Activated naive CD8-positive, alpha-beta T cell treated with anti-CD3 and anti-CD28 coated beads, Interleukin-2, amount 50 U/mL, for 24 hours (primary cell): ENCODE measurements at places on chromosomes 6 and 20.
A peak's percentile ranks its signal among the peaks of the same experiment; 100 is the strongest.

DNA sequence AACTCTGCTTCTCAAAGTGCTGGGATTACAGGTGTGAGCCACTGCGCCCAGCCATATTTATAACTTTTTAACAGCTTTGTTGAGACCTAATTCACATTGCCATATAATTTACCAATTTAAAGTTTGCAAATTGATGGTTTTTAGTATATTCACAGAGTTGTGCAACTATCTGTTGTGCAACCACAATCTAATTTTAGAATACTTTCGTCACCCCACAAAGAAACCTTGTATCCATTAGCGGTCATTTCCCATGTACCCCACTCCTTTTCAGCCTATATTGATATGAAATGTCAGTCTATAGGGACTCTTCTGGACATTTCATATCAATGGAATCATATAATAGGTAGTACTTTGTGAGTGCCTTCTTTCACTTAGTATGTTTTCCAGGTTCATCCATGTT, 55.8 kb downstream of the FOXO3 start:
- DNase-seq: no peak

DNA sequence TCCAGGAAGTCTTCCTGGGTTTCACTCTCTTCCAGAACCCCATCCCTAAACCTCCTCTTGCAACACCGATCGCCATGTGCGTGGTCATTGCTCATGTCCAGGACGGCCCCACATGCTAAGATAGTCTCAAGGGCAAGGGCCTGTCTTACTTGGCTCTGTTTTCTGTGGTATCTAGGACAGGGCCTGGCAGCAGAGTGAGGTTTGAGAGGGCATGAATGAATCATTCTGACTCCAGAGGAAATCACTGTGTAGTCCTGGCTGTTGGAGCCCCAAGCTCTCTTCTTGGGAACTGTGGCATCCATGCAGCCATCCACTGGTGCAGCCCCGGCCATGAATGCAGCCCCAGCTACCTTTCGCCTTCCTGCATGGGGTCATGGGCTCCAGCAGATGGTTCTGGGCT, 12.4 kb downstream of the SIRPA start:
- no peak for DNase-seq

GRCh38 chr6:49713346-49713745, at the start of gene CRISP2:
Gene CRISP2 (minus strand): TSS chr6:49713543. CDS start chr6:49709196, 4,347 bp downstream.
- DNase-seq: no peak

DNA sequence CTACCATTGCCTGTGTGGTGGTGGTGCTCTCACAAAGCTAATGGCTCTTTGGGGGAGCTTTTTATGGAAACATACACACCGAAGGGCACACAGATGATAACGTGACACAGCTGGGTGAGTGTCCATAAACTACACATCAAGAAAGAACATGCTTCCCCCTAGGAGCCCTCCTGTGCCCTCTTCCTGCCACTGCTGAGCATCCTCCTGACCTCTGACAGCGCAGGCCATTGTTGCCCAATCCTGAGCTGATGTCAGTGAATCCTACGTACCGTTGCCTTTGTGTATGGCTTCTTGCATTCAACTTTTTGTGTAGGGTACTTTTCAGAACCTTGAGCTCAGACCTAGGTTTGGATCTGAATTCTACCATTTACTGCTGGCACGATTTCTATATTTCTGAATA, 65.8 kb upstream of the SLC22A1 start:
- DNase-seq: no peak

DNA sequence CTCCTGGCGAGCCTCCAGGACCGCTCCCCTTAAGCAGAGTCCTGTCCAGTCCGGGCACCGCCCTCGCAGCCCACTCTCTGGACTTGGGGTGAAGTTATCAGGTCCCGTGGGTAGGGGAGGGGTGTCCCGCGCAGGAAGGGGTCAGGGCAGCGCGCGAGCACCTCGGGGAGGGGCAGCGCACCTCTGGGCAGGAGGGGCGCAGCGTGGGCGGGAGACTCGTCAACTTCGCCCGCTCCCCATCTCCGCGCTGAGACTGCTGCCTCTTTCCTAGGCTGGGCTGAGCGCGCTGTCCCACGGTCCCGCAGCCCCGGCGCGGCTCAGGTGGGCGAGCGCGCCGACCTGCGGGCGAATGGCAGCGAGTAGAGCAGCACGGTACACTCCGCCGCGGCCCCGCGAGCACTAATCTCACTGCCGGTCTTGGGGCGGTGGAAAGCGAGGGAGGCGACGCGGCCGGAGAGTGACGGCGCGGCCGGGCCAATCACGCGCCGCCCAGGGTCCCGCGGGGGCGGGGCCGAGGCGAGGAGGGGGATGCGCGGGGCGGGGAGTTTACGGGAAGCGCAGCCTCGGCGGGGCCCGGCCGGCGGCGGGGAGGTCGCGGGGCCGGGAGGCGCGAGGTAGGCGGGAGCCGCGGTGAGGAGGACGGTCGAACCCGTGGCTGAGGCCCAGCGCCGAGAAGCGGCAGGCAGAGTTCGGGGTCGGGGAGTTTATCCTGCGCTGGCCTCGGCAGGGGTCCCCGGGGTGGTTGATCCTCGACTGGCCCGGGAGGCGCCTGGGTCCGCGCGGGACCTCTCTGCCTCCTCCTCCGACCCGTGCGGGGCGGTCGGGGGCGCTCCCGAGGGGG, at the start of gene MAN1A1:
Gene MAN1A1, minus strand, starts transcription at position 401 of the 841 bp plus-strand sequence. CDS start 696 bp downstream, outside the sequence.
- DNase-seq: peak; percentile 92

DNA sequence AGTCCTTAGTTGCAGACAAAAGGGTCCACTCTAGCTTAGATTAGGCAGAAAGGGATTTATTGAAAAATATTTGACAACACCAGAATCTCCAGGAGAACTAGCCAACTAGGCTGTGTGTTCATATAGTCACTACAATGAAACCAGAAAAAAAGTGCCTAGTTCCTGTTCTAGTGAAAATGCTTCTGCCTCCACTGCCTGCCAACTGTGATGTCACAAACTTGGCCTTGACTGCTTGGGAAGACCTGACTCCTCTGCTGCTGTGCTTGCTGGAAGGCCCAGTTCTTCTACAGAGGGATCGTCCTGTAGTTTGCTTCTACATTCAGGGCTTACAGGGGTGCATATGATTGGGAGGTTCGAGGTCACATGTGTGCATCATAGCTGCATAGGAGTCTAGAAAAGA, 40.3 kb upstream of the XRN2 start:
- no peak for DNase-seq

GRCh38 chr20:51959066-51959542, 156.8 kb upstream of the SALL4 start:
- no peak for DNase-seq

DNA sequence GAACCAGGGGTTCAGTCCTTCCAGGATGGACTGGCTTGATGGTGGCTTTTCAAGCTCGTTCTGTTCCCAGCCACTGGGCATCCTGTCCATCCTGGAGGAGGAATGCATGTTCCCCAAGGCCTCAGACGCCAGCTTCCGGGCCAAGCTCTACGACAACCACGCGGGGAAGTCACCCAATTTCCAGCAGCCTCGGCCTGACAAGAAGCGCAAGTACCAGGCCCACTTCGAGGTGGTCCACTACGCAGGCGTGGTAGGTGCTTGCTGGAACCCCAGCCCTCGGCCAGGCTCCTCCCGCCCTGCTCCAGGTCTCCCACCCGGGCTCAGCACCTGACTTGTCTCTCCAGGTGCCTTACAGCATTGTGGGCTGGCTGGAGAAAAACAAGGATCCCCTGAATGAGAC, 34.0 kb downstream of the MYH7B start:
- DNase-seq: no peak

- DNase-seq: no peak
These were observed 16.2 kb downstream of the ADGRB3 start for GRCh38 chr6:68651011-68651985.

DNA sequence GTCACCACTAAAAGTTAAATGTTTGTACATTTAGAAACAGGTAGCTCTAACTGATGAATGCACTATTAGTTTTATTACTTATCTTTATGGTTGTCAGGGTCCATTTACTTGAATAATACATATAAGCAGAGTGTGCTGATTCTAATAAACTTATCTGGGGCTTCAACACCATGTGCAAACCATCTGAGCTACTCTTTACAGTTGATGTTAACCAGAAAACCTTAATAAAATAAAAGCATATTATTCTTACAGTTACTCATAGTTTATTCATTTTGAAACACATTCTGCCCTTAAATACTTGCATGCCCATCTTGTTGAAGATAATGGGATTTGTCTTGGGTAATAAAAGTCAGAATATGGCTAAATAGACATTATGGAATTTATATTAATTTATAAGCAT, 1042.2 kb downstream of the EPHA7 start:
- DNase-seq: no peak

GRCh38 chr6:107611094-107611810, 121.3 kb downstream of the SOBP start:
- DNase-seq: no peak

GRCh38 chr20:32975698-32976674, 28.2 kb downstream of the SUN5 start:
- no peak for DNase-seq
